HT-29 (cell line): ENCODE measurements at places on chromosomes 7 and 10. TPM values are rescaled to one million over a fixed set of nuclear protein-coding genes. Genes with fewer than 3 reads are reported as not detected.

LRRN3 gene
- not detected in 2 replicates for total RNA-seq

PODXL gene
- total RNA-seq = 55.9 and 67.9 TPM in 2 replicates

MCM7 gene
- total RNA-seq = 461 and 531 TPM in 2 replicates

MACROH2A2 gene
- total RNA-seq = not detected in 2 replicates

LFNG gene
- total RNA-seq = 85.6 and 87.5 TPM in 2 replicates

LIPM gene
- not detected in 2 replicates for total RNA-seq

EN2 gene
- not detected in 2 replicates for total RNA-seq

CRPPA gene
- 1.4 and 2.5 TPM in 2 replicates for total RNA-seq

CARD11 gene
- not detected in 2 replicates for total RNA-seq

LDB3 gene
- total RNA-seq = not detected in 2 replicates

ZNF804B gene
- total RNA-seq = not detected in 2 replicates

UCN3 gene
- total RNA-seq = 0.36 and 0.60 TPM in 2 replicates

ZNF853 gene
- total RNA-seq = 0.31 TPM in 1 of 2 replicates, not detected in the other

TEX47 gene
- total RNA-seq = not detected in 2 replicates

UPK3BL2 gene
- total RNA-seq = 11.1 and 15.2 TPM in 2 replicates

ANKRD22 gene
- total RNA-seq = 6.2 and 7.2 TPM in 2 replicates

WEE2 gene
- 0.03 TPM in 1 of 2 replicates, not detected in the other for total RNA-seq

GHRHR gene
- not detected in 2 replicates for total RNA-seq

LSM8 gene
- 89.8 and 108 TPM in 2 replicates for total RNA-seq

ANKRD16 gene
- 8.7 and 12.7 TPM in 2 replicates for total RNA-seq

NFE2L3 gene
- total RNA-seq = 43.7 and 45.3 TPM in 2 replicates

SPDYE16 gene
- 0.15 and 0.63 TPM in 2 replicates for total RNA-seq

IMMP2L gene
- 5.3 and 8.2 TPM in 2 replicates for total RNA-seq

ATOH7 gene
- 0.29 TPM in 1 of 2 replicates, not detected in the other for total RNA-seq

NODAL gene
- total RNA-seq = not detected in 2 replicates

MSS51 gene
- total RNA-seq = 0.64 and 1.1 TPM in 2 replicates

ZNF800 gene
- 15.9 and 19.1 TPM in 2 replicates for total RNA-seq

SMO gene
- total RNA-seq = not detected in 2 replicates

ACBD7 gene
- total RNA-seq = 5.9 and 7.4 TPM in 2 replicates

SRRM3 gene
- 0.05 TPM in 1 of 2 replicates, not detected in the other for total RNA-seq

GPR141 gene
- not detected in 2 replicates for total RNA-seq

HOXA1 gene
- 2.0 and 3.9 TPM in 2 replicates for total RNA-seq

NEUROD6 gene
- not detected in 2 replicates for total RNA-seq

FAM241B gene
- 3.4 and 3.5 TPM in 2 replicates for total RNA-seq

FOXK1 gene
- total RNA-seq = 40.7 and 63.4 TPM in 2 replicates

CCAR1 gene
- total RNA-seq = 51.0 and 62.5 TPM in 2 replicates

PDGFA gene
- 15.8 and 17.3 TPM in 2 replicates for total RNA-seq

DYDC1 gene
- not detected in 2 replicates for total RNA-seq

COL1A2 gene
- total RNA-seq = not detected in 2 replicates

GJC3 gene
- not detected in 2 replicates for total RNA-seq

CREB5 gene
- 0.28 and 1.3 TPM in 2 replicates for total RNA-seq
